ENCODE measurements at places on chromosomes 7 and 10.

DNA sequence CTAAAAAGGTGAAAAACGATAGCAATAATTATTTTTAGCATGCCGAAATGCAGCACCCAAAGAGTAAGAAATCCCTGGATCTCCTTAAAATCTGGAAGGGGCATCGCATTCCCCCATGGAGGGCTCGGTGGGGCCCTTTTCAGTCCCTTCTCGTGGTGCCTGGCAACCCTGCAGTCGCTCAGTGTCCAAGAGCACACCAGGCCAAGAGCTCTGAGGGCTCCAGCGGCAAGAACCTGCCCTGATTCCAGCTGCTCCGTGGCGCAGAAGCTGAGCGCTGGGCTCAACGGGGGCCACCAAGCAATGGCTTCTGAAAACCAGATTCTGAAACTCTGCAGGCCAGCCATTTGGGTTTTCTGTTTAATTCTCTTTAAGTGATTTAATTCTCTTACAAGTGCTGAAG, 131.2 kb downstream of the PRKAG2 start:
- DNase-seq = no peak
- H3K27me3 ChIP-seq = no peaks in the 10 kb centered on the region
- H3K4me3 ChIP-seq = no peak overlapping the region
- no peaks in the 10 kb centered on the region for H3K36me3 ChIP-seq
- peak overlapping the region; percentile 55 for H3K27ac ChIP-seq

DNA sequence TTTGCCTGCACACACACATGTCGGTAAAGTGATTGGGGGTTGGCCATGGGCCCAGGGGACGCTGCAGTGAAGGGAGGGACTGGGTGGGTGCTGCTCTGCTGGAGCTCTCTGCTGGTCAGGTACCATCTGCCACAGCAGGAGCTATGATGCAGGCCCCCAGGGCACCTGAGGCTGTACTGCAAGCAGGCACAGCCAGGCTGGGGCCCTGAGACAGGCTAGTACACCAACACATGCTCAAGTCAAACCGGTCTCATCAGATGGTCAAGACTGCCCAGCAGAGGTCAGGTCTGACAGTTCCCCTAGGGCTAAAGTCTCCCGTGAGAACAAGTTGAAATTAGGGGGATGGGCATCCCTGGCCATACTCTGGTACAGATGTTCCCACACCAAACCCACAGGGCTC, 118.3 kb upstream of the THSD7A start:
- DNase-seq = no peak
- no peak overlapping the region for H3K4me3 ChIP-seq
- H3K36me3 ChIP-seq = no peaks in the 10 kb centered on the region
- no peak overlapping the region for H3K27ac ChIP-seq
- no peaks in the 10 kb centered on the region for H3K4me1 ChIP-seq

- no peak overlapping the region for H3K4me3 ChIP-seq
- no peaks in the 10 kb centered on the region for H3K36me3 ChIP-seq
- no peak for DNase-seq
- H3K27me3 ChIP-seq = no peaks in the 10 kb centered on the region
Measured at GRCh38 chr10:33410096-33410859, 75.8 kb upstream of the NRP1 start.

DNA sequence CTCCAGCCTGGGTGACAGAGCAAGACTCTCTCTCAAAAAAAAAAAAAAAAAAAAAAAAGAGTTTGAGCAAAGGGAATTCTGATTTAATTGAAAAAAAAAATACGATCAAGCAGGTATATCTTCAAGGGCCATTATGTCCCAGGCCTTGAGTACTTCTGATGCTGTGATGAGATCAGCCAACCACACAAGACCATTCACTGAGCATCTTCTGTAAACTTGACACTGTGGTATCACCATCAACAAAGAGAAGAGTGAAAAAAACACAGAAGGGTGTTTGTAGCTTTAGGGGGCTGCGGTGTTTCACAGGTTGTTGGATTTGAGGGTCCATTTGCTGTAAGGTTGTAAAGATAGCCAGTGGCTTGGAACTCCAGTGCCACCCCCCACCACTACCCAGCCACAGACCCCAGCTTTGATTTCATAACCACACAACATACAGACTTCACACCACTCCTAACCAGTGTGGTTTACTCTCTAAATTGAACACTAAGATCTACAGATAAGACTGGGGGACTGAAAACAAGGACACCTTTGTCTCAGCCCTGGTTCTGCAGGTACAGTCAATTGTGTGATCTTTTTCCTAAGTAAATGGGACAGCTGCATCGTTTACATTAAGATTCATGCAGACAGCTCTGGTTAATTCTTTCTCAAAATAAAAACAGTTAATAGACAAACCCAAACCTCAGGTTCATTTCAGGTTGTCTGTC, 66.4 kb downstream of the CDC123 start:
- H3K36me3 ChIP-seq = no peaks in the 10 kb centered on the region
- no peak overlapping the region for H3K27ac ChIP-seq
- no peaks in the 10 kb centered on the region for H3K4me1 ChIP-seq
- no peak for DNase-seq
- no peaks in the 10 kb centered on the region for H3K27me3 ChIP-seq
- H3K4me3 ChIP-seq = no peak overlapping the region

DNA sequence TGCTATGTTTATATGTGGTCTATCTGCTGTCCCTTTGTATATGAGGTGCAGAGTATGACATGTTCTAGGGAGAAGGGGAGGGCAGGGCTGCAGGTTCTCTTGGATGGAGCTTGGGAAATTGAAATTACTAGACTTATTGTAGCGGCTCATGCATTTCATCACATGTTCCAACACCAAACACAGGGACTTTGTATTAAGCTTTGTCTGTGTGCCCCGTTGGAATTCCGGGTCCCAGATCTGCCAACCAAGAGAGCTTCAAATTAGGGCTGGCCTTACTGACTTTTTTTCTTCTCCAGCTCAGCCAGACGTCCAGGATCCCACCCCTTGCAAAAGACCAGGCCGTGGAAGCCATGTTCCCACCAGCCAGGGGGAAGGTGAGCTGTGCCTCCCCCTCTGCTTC, 3.4 kb downstream of the ZNF789 start:
- no peak overlapping the region for H3K4me3 ChIP-seq
- no peak for DNase-seq
- peaks cover 5% of the 10 kb centered on the region for H3K36me3 ChIP-seq
- no peak overlapping the region for H3K27ac ChIP-seq

GRCh38 chr7:29422829-29423228, 140.8 kb upstream of the PRR15 start:
- no peaks in the 10 kb centered on the region for H3K36me3 ChIP-seq
- H3K27me3 ChIP-seq = no peaks in the 10 kb centered on the region
- no peak overlapping the region for H3K27ac ChIP-seq

DNA sequence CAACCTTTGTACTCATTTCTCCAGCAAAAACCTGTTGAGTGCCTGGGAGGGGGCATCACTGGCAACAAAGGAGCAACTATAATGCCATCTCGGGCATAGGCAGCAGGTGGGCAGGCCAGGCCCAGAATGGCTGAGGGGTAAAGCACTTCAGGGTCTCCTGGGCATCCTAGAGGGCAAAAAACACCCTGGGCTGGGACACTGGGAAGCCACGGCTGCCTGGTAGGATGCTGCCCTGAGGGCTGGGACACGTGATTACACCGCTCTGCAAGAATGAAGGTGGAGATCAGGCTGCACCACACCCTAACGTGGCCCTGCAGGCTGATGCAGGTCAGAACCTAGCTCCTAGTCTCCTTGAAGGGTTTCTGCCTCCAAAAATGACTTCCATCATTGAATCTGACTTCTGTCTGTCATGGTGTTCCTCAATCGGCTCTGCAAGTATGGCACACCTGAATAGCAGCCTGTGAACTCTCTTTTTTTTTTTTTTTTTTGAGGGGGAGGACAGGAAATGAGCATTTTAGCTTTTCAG, 4.5 kb upstream of the TRAPPC14 start:
- peaks cover 8% of the 10 kb centered on the region for H3K4me1 ChIP-seq
- H3K27ac ChIP-seq = no peak overlapping the region
- no peaks in the 10 kb centered on the region for H3K27me3 ChIP-seq
- H3K36me3 ChIP-seq = no peaks in the 10 kb centered on the region
- no peak overlapping the region for H3K4me3 ChIP-seq

GRCh38 chr10:104259999-104260774, 5.5 kb downstream of the GSTO1 start:
- peak; percentile 45 for DNase-seq
- peaks cover 33% of the 10 kb centered on the region for H3K36me3 ChIP-seq
- H3K27me3 ChIP-seq = no peaks in the 10 kb centered on the region
- peaks cover 28% of the 10 kb centered on the region for H3K4me1 ChIP-seq

GRCh38 chr10:97916586-97916985, 66.9 kb downstream of the GOLGA7B start:
- DNase-seq = no peak
- peaks cover 16% of the 10 kb centered on the region for H3K27me3 ChIP-seq
- no peak overlapping the region for H3K27ac ChIP-seq
- H3K4me1 ChIP-seq = no peaks in the 10 kb centered on the region
- no peak overlapping the region for H3K4me3 ChIP-seq

GRCh38 chr7:37108615-37109014, 340.0 kb downstream of the ELMO1 start:
- H3K4me1 ChIP-seq = no peaks in the 10 kb centered on the region
- H3K4me3 ChIP-seq = no peak overlapping the region
- DNase-seq = no peak
- H3K27me3 ChIP-seq = no peaks in the 10 kb centered on the region
- H3K36me3 ChIP-seq = no peaks in the 10 kb centered on the region

- peak; percentile 61 for DNase-seq
- H3K4me1 ChIP-seq = no peaks in the 10 kb centered on the region
- no peak overlapping the region for H3K4me3 ChIP-seq
- H3K36me3 ChIP-seq = no peaks in the 10 kb centered on the region
- no peak overlapping the region for H3K27ac ChIP-seq
Measured at GRCh38 chr7:127514499-127514898, 70.9 kb downstream of the GCC1 start.

DNA sequence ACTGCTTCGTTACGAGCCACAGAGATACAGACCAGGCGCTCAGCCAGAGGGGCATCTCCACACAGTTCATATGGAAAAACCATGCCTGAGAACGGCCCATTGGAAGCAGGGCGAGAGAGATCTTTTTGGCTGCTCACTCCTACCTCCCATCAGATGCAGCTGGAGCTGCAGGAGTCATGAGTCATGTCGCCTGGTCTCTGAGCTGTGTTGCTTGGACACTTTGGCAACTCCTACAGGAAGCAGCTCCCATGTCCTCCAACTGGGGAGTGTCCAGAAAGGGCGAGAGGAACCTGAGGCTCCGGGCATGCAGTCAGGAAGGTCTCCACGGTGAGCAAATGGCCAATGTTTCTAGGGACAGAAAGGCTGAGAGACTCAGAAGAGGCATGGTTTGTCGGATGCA, 24.9 kb downstream of the INSIG1 start:
- H3K27me3 ChIP-seq = no peaks in the 10 kb centered on the region
- no peak overlapping the region for H3K27ac ChIP-seq
- DNase-seq = no peak
- H3K36me3 ChIP-seq = no peaks in the 10 kb centered on the region
- H3K4me1 ChIP-seq = no peaks in the 10 kb centered on the region

- no peak overlapping the region for H3K4me3 ChIP-seq
- no peak overlapping the region for H3K27ac ChIP-seq
- H3K36me3 ChIP-seq = no peaks in the 10 kb centered on the region
- no peaks in the 10 kb centered on the region for H3K4me1 ChIP-seq
- DNase-seq = no peak
Measured at GRCh38 chr10:90289037-90289436, 568.8 kb downstream of the HTR7 start.

DNA sequence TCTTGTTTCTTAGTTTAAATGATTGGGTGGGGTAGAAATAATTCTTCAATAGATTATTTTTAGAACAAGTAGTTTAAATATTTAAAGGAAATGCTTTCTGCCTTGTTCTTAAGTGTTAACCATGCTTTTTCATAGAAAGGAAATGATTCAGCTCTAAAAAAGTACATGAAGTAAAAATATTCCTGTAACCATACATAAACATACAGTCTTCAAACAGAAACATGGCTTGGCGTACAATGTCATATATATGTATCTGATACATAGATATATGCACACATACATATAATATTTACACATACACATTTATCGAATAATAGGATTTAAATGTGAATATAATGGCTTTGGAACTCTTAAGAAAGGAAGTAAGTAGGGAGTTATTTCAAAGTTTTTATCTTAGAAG, 84.4 kb downstream of the RUNDC3B start:
- no peak overlapping the region for H3K27ac ChIP-seq
- no peaks in the 10 kb centered on the region for H3K36me3 ChIP-seq
- H3K4me3 ChIP-seq = no peak overlapping the region
- no peaks in the 10 kb centered on the region for H3K4me1 ChIP-seq
- no peaks in the 10 kb centered on the region for H3K27me3 ChIP-seq
- no peak for DNase-seq

DNA sequence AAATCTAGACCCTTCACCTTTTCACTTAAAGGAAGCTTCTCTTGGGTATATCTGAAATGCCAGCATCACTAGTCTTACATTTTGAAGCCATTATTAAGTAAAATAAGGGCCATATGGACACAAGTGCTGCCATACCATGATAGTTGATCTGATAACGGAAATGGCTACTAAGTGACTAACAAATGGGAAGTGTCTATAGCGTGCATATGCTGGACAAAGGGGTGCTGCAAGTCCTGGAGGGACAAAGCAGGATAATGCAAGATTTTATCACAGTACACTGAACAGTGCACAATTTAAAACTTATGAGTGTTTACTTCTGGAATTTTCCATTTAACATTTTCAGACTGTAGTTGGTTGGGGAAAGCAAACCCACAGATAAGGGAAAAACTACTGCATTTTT, 117.9 kb downstream of the ELMO1 start:
- H3K4me3 ChIP-seq = no peak overlapping the region
- no peaks in the 10 kb centered on the region for H3K4me1 ChIP-seq
- no peaks in the 10 kb centered on the region for H3K27me3 ChIP-seq
- H3K36me3 ChIP-seq = no peaks in the 10 kb centered on the region
- H3K27ac ChIP-seq = no peak overlapping the region
- DNase-seq = no peak

GRCh38 chr10:30877111-30877510, 154.6 kb downstream of the ZNF438 start:
- no peak overlapping the region for H3K4me3 ChIP-seq
- H3K4me1 ChIP-seq = no peaks in the 10 kb centered on the region
- H3K36me3 ChIP-seq = no peaks in the 10 kb centered on the region
- no peak for DNase-seq
- no peaks in the 10 kb centered on the region for H3K27me3 ChIP-seq
- no peak overlapping the region for H3K27ac ChIP-seq

GRCh38 chr7:150986099-150986512, 4.7 kb upstream of the NOS3 start:
- no peak overlapping the region for H3K4me3 ChIP-seq
- H3K36me3 ChIP-seq = no peaks in the 10 kb centered on the region
- H3K27ac ChIP-seq = no peak overlapping the region
- peaks cover 12% of the 10 kb centered on the region for H3K4me1 ChIP-seq
- DNase-seq = peak; percentile 61

DNA sequence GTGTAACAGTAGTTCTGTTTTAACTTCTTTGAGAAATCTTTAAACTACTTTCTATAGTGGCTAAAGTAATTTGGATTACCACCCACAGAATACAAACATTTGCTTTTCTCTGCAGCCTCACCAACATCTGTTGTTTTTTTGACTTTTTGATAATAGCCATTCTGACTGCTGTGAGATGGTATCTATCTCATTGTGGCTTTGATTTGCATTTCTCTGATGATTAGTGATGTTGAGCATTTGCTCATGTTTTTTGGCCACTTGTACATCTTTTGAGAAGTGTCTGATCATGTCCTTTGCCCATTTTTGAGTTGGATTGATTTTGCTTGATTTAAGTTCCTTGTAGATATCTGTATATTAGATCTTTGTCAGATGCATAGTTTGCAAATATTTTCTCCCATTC, 66.7 kb downstream of the RNF133 start:
- no peak overlapping the region for H3K27ac ChIP-seq
- no peaks in the 10 kb centered on the region for H3K36me3 ChIP-seq
- H3K4me1 ChIP-seq = no peaks in the 10 kb centered on the region
- no peak overlapping the region for H3K4me3 ChIP-seq
- H3K27me3 ChIP-seq = no peaks in the 10 kb centered on the region

Data from cardiac muscle cell (in vitro differentiated cells and primary cell).